ENCODE measurements at places on chromosomes 5 and 9.

DNA sequence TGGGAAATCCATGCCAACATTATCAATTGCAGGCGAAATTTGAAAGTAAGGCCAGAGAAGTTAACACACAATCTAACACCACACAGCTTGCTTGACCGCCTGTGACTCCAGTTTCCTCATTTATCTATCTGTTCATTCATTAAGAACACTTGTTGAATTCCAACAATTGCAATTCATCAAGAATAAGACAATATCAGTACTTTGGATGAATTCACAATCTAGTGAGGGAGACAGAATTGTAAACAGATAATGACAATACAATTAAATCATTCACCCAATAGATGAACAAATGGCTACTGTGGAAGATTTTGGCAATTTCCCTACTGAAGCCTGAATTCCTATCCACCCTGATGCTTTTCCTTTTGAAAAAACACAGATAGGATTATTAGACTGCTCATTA is 181.6 kb downstream of the TRIM36 start:
- DNase-seq = no peak

- no peak for DNase-seq
Measured at GRCh38 chr5:132342291-132343180, 27.0 kb upstream of the SLC22A5 start.

DNA sequence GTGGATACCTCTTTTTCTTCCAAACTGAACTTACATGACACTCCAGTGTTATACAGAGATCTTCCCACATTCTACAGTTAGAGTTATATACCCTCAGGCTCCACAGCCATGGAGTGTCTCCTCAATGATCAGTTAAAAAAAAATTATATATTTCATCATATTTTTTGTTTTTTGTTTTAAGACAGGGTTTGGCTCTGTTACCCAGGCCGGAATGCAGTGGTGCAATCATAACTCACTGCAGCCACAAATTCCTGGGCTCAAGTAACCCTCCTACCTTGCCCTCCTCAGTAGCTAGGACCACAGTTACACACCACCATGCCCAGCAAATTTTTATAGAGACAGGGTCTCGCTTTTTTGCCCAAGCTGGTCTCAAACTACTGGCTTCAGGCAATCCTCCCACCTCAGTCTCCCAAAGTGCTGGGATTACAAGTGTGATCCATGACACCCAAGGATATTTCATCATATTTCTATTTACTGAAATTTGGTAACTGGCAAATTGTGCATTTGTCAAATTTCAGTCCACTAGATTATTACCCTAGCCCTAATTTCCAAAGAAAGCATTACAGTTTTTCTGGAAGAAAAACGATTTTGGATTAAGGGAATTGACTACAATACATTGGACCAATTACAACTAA is 18.1 kb upstream of the SCAI start:
- DNase-seq = no peak

- no peak for DNase-seq
Measured at GRCh38 chr5:96058084-96058483, 96.4 kb upstream of the ELL2 start.

DNA sequence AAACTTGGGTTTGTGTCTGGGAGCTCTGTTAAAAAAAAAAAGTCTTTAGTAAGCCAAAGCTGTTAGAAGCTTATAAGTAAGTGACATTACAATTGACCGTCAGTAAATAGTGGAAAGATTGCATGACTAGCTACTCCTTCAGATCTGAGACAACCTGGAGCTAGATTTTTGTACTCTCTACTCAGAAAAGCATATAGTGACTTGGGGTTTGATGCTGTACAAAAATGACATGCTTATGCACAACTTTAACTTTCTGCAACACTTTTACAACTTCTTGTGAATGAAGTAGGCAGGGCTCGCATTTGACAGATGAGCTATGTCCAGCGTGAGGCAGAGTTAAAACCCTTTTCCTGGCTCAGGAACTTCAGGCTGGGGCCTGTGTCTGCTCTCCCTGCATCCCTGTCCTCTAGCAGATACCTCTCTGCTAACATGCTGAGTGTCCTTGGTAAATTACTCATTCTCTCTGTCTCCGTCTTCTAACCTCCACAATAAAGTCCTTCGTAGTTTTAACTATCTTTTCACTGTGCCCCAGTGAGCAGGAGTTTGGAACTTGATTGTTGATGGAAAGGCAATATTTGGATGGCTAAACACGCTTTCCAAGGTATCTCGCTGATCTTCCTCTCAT is 471 bp upstream of the GHR start:
- DNase-seq = no peak

DNA sequence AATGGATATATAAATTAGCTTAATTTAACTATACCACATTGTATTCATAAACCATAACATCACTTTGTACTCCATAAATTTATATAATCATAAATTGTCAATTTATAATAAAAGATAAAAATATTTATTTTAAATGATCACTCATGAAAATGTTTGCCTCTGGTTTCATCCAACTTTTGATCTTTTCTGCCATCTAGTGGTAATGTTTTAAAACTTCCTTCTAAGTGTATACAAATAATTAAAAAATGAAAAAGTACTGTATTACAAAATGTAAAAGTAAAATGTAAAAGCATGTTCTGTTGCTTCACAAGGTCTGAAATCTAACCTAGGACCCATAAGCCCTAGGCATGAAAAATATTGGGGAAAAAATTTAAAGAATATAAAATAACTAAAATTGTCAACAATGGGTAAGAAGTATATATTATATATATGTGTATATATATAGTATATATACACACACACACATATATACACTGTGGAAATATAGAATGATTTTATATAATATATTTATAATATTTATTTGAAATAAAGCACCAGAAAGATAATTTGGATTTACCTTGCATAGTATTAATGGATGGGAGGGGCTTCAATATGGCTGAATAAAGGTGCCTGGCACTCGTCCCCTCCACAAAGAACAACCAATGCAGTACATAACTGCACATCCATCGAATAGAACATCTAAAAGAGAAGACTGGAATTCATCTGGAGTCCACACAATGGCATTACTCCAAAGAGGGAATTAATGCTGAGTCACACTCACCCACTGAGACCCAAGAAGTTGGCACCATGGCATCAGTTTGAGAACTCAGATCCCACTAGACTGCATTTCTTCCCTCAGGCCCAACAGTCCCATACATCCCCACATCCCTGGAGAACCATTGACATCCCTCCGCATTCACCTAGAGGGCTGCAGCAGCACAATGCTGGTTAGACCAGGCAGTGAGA is 32.5 kb downstream of the ANXA1 start:
- DNase-seq = no peak

DNA sequence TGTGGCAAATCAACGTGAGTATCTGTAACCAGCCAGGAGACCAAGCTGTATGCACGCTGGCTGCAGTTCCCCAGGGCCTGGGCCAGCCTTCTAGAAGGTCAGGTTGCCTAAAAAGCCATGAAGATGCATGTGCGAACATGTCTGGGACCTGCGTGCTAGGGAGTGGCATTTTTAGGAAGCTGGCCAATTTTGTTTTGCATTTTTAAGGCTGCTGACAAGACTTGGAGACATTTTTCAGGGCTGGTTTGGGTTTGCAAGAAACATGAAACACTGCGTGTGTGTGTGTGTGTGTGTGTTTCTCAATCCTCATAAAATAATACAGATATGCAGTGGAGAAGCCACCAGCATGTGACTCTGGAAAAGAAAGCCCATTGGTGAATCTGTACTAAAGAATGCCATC is 5.1 kb downstream of the TGFBI start:
- no peak for DNase-seq

- no peak for DNase-seq
Measured at GRCh38 chr9:34594177-34594576, 4.7 kb upstream of the CNTFR start.

DNA sequence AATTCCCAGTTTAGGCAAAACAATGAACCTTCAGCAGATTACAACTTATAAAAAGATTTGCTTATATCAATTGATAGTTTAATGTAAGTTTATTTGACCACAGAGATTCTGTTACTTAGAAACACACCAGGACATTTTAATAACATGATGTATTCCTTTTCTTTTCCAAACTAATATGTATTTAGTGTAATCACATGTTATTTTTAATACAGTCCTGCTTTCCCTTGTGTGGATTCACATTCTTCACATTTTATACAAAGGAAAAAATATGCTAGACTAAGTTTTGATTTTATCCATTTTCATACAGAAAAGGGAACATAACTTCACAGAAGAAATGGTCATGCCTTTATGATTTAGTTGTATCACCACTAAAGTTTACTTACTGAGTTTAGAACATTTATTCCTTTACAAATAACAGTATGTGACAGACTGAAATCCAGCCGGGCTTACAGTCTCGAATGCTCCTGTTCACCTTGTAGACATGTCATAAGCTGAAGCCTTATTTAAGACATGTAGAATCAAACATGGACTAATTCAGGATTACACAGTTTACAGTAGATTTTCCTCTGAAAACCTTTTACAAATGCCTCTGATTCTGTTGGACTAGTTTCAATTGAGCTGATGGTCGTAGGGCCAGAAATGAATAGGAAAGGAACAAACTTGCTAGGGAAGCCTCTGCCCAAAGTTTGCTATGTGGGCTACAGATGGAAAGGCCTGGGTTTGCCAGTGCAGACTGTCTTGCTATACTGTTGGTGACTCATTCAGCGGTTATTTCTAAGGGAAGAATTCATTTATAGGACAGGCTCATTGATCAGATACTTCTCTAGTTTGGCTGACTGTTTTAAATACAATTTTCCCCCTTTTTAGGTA is 6.6 kb upstream of the ASPN start:
- no peak for DNase-seq

DNA sequence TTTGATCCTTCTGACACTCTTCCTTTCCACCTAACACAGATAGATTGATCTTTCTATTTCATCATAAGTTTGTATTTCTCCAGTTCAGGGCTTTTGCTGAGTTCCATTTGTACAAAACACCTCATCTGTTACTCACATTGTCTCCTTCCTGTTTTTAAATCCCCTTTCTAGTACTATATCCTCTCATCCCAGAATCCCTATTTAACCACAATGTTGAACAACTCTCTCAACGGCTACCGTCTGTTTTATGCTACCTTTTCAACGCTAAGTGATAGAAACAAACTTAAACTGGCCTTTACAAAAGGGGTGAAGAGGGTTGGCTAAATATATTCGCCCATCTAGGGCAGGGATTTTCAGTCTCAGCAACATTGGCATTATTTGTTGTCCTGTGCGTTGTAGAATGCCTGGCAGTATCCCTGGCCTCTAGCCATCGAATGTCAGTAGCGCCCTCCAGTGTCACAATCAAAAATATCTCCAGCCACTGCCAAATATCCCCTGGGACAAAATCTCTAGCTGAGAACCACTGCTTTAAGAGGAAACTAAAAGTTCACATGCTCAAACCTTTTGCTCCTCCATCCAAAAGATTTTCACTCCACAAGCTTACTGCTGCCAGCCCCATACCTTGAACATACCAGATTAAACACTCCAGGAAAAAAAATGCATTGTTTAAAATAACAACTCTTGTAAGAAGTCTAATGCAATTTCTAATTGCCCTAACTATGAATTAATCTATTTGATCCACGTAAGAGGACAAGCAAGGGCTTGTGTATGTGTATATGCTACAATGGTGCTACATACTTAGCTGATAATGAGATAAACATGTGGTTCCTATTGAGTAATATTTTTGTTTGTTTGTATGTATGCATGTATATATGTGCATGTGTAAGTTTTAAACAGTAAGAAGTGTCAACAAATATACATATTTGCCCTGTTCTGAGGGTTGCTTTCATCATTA is 344.0 kb downstream of the PTPRD start:
- DNase-seq = no peak

GRCh38 chr9:9819886-9820285 is 792.9 kb downstream of the PTPRD start:
- DNase-seq = no peak

DNA sequence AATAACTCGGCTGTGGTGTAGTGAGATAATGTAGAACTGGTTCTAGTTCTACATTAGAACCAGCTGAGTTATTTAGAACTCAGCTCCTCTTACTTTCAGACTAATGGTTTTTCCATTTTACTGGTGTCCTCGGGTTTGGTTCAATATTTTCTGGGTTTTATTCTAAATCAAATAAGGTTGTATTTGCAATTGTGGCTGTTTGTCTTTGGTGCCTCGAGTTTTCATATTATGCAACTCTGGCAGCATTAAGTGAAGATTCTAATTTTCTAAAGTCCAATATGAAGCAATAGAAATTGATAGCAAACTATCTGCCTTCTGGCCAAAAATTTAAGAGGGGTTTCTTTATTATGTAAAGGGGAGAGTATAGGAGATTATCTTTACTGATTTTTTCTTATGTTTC is 19.0 kb downstream of the C6 start:
- no peak for DNase-seq

DNA sequence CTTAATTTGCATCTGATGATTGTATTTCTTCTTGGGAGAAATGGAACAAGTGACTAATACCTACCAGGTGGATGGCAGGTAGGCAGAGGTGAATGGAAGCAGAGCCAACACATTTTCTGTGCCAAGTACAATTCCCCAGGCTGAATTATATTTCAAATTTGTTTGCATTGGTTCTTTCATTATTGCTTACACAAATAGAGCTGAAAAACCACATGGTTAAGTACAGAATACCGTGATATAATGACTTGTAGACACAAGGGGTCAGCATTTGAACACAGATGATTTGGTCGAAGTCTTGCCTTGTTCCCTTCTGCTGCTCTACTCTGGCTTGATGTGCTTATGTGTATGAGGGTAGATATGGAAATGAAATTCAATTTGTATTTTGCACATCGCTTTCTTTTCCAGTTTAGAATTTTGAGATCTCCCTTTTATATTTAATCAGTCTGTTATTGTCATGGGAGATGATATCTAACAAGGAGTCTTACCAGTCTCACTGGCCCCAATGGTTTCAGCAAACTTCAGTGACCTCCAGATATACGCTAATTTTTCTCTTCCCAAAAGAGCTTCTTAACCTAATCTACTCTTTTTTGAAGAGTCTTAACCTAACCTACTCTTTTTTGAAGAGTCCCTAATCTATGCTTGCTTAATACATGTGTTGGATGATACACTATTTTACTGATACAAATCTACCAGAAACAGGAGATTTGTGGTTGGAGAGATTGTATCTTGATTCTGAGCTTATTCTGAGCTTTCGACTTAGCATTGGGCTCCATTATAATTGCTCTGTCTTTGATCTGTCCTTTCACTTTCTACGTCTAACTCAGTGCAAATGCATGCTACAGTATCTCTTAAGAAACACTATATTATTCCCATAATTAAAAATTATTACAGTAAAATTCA is 88.1 kb downstream of the PCSK1 start:
- DNase-seq = no peak

DNA sequence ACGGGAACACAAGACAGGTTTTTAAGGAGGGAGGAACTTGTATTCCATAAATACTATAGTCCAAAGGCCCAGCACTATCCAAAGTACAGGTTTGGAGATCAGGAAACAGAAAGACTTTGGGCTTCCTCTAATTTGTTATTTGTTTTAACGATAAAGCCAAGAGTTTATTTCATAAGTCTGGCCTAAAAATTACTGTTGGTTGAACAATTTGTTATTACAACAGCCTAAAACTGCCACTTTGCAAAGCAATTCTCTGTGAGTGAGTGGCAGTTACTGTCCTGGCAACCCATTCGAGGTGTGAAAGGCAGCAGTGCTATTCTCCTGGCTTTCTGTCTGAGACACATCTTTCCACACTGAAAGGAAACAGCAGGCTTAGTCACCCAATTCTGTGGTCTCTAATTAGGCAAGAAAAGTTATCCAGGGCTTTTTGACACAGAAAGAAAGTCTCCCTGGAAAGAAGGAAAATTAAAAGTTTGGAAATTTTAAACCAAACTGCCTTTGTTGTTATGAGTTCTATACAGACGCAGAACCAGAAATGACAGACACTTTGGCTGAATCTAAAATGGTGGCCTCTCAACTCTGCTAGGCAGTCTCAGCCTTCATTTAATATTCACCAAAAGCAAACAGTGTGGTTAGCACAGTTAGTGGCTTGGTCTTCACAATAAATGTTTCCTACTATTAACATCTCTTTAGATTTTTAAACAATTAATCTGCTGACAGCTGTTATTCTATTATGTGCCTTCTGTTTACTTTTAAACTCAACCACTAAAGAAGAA is 33.9 kb downstream of the PSMB7 start:
- DNase-seq = no peak

All from activated effector memory CD4-positive, alpha-beta T cell treated with anti-CD3 and anti-CD28 coated beads, Interleukin-2, amount 50 U/mL, for 16 hours (primary cell).